ENCODE measurements at places on chromosomes 11 and 22.

GRCh38 chr11:128549256-128549944 is 38.0 kb downstream of the ETS1 start:
- DNase-seq: no peak

GRCh38 chr11:17333799-17334586 is 17.6 kb upstream of the NCR3LG1 start:
- DNase-seq: no peak

DNA sequence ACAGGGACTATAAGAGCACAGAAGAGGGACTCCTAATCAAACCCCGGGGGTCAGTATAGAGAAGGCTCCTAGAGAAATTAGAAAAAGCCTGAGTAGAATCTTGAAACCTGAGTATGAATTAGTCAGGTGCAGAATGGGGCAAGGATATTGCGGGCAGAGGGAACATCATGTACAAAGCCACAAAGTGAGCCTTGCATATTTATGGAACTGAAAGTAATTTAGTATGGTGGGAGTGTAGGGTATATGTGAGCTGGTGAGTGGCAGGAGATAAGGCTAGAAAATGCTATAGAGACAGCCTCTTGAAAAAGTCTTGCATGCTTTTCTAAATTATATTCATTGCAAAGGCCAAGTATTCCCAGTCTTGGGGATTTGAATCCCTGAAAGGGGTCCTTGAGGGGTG is 93.7 kb downstream of the STIM1 start:
- no peak for DNase-seq

- no peak for DNase-seq
Measured at GRCh38 chr11:64710418-64711137, 12.4 kb downstream of the NRXN2 start.

DNA sequence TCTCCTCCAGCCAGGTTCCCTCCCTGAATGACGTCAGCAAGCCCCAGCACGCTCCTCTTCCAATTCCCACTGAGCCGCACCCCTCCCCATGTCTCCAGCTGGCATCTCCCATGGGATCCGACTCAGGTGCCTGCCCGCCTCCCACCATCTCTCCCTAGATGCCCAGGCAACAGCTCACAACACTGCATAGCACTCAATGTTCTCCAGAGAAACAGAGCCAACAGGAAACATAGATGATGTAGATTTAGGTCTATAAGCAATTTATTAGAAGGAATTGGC is 532.3 kb downstream of the BRD1 start:
- no peak for DNase-seq

- DNase-seq: no peak
Measured at GRCh38 chr22:24141586-24141985, 39.7 kb upstream of the SUSD2 start.

DNA sequence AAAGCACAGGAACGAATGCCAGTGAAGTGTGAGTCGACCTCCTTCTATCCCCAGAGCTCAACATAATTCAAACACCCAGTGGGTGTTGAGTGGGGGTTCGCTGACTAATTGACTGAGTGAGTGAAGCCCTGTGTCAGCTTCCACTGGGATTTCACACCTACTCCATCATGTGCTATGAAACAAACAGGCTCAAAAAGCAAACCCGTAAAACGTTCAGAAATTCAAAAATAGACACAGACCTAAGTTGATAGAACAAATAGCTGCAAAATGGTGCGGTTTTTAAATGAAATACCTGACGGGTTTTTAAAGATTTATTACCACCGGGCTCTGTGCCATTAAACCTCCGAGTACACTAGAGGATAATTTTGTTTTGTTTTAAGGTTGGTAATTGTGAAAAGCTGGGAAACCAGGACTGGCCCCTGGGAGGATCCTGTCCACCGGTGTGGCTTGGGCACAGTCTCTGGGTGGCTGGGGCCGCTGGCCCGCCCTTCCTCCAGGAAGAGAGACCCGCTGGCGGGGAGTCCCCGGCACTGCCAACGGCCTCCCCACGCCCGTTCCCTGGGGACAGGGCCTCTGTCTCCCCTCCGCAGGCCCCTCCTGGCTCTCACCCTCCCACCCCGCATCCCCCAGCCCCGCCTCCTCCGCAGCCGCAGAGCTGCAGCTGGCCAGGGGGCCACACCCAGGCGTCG is 13.6 kb downstream of the KCNJ5 start:
- no peak for DNase-seq

DNA sequence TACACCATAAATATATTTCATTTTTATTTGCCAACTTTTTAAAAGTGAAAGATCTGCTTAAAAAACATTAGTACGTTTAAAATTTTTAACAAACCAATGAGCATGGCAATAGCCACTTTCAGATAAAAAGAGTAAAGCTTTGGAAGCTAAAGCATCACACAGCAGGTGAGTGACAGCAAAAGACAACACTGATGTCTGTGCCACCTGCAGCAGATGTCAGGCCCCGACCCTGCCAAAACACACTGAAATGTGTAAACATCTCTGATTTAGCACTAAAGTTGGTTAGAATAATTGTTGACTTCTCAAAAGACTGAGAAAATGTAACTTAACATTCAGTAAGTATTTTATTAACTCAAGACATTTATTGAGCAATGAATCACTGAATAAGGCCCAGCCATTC is 232.9 kb downstream of the DLG2 start:
- DNase-seq: no peak

- peak; percentile 64 for DNase-seq
Measured at GRCh38 chr11:47257517-47258316, at the start of gene NR1H3. Gene NR1H3 (plus strand): TSS chr11:47257996. CDS start chr11:47259217, 1,221 bp downstream.

- DNase-seq: no peak
Measured at GRCh38 chr11:119728211-119728626, 781 bp downstream of the NECTIN1 start.

GRCh38 chr11:107397357-107397756 is 60.3 kb downstream of the CWF19L2 start:
- no peak for DNase-seq

GRCh38 chr11:12694183-12694531 is 19.9 kb downstream of the TEAD1 start:
- DNase-seq: peak; percentile 49

DNA sequence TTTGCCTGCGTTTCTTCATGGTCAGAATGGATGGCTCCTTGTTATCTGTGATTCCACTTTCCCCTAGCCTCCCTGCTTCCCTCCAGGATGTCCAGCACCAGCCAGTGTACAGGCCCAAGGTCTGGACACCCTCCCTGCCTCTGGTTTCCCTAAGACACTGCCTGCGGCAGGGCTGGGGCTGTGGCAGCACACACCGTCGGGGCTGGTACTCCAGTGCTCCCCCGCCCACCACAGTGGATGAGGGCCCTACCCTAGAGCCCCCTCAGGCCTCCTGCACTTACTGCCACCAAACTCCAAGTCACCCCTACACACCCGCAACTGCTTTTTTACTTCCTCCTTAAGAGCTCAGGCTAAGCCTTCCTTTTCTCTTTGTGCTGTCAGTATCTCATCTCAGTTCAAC is 28.9 kb downstream of the ZNF214 start:
- DNase-seq: no peak

- DNase-seq: no peak
Measured at GRCh38 chr11:47631473-47631872, 10.9 kb downstream of the MTCH2 start.

- DNase-seq: no peak
Measured at GRCh38 chr11:60241786-60242185, 1.2 kb downstream of the MS4A4E start.

- DNase-seq: no peak
Measured at GRCh38 chr11:100914415-100915110, 215.1 kb downstream of the PGR start.

- DNase-seq: no peak
Measured at GRCh38 chr11:35414311-35414710, 5.0 kb downstream of the SLC1A2 start.

GRCh38 chr22:46327691-46328465 is 7.6 kb upstream of the TRMU start:
- no peak for DNase-seq

GRCh38 chr22:31105282-31105929 is 2.0 kb downstream of the SELENOM start:
- DNase-seq: no peak

DNA sequence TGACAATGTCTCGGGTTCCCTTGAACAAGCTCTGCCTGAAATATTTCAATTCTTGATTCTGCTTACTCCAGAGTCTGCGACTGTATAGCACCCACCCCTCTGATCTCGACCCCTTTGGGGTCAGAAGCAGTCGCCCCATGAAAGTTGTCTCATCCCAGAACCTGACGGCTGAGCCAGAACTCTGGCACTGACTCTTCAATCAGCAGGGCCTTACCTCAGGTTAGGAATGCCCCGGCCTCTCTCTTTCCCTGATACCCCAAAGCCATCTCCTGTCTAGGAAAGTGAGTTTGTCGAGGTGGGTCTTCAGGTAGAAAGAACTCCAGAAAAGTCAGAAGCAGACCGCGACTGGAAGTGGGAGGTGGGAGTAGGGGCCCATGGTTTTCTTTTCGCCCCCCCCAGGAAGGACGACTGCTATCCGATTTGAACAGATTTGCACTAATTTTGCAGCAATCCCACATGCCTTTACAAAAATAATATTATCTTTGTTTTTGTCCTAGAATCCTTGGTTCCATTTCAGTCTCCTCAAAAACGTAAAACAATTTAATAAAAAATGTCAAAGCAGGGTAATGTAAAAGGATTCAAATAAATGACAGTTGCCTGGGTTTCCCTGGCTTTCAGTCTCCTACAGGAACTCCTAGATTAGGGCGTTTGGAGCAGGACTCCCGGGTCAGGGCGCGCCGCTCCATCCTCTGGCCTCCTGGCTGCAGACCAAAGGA is 898 bp upstream of the ROBO3 start:
- DNase-seq: no peak

DNA sequence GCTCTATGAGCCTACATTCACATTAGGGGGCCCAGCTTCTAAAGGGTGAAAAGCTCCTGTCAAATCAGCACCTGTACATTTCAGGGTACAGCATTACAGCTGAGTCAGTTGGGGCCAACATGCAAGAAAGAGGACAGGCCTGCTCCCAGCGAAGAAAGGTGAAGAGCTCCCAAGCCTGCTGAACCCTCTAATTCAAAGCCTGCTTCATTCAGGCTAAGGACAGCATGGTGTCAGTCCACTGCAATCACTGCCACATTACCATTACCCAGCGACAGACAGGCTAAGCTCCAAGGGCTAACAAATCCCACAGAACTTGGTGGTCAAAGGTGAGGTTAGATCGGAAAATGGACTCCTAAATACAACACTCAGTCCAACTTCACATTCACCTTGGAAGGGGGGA is 65.4 kb upstream of the CHRM4 start:
- DNase-seq: no peak

DNA sequence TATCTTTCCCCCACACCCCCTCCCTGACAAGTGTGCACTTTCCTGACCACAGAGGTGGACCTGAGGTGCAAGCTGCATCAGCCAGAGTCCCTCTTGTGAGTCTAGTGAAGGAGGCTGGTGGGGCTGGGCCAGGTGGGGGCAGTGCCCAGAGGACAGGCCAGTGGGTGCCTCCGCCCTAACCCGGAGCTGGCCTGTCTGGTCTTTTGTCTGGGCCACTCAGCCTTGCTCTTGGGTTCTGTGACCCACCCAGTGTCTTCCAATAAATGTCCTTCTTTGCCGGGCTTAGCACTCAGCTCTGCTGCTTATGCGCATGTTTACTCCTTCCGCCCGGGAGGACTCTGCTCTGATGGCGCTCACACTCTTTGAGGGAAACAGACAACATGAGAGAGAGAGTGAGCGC is 526.2 kb downstream of the TBC1D22A start:
- no peak for DNase-seq

DNA sequence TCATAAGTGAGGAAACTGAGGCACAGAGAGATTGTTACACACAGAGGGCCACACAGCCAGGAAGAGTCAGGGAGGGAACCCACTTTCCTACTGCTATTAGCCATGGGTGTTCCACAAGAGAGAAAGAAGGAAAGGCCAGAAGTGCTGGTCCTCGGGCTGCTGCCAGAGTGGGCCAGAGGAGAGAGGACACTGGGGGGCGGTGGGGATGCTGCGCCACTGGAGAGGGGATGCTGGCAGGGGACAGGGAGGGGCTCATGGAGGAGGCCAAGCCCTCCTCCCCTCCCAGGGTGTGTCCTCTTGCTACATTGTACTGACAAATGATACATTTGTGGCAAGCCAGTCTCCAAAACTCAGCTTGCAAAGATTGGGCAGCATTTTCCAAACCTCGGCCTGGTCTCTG is 9.9 kb downstream of the IL10RA start:
- no peak for DNase-seq
